ENCODE measurements at places on chromosomes 7 and 10. TPM values are rescaled to one million over a fixed set of nuclear protein-coding genes. Genes with fewer than 3 reads are reported as not detected.

Gene PIP
- total RNA-seq: not detected

Gene CYP2C18
- 0.13 TPM for total RNA-seq

DNA sequence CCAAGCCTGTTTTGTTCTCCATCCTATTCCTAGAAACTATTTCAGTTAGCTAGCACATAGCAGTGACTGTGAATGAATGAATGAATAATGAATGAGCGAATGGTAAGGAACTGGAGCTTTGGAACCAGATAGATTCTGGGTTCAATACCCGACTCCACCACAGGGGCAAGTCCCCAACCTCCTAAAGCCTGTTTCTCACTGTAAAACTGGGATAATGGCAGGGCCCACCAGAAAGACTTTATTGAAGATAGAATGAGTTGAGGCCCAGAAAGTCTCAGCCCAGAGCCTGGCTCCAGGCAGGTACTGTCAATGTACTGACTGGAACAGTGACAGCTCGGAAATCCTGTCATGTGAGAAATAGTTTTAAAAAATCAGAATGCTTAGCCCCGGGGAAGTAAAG lies 1.1 kb upstream of the CDH23 start:
- peak; percentile 42 for DNase-seq

- DNase-seq: no peak
Measured at GRCh38 chr10:109166935-109167334, 756.4 kb downstream of the XPNPEP1 start.

- DNase-seq: no peak
Measured at GRCh38 chr7:36165059-36165458, 12.0 kb downstream of the EEPD1 start.

DNA sequence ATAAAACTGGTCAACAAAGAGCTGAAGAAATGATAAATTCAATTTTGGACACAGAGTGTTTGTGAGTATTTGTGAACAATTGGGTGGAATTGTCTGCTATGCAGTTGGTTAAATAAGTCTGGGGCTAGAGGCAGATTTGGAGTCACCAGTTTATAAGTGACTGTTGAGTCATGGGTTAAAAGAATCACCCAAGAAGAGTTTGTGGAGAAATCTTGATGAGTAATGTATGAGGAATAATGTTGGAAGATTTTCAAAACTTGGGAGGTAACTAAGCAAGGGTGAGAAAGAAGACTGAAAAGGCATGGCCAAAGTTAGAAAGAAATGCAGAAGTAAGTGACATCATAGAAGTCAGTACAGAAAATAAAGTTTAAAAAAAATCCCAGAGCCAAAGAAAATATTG lies 750.7 kb downstream of the MAGI2 start:
- DNase-seq: no peak

- DNase-seq: no peak
Measured at GRCh38 chr7:134780166-134780828, 863 bp downstream of the CALD1 start.

- DNase-seq: no peak
Measured at GRCh38 chr7:18175801-18176450, 148.3 kb upstream of the PRPS1L1 start.
